ENCODE measurements at places on chromosomes 2 and 18.
A peak's percentile ranks its signal among the peaks of the same experiment; 100 is the strongest.

GRCh38 chr18:55762424-55762823 is 174.4 kb upstream of the TCF4 start:
- DNase-seq, result no peak

DNA sequence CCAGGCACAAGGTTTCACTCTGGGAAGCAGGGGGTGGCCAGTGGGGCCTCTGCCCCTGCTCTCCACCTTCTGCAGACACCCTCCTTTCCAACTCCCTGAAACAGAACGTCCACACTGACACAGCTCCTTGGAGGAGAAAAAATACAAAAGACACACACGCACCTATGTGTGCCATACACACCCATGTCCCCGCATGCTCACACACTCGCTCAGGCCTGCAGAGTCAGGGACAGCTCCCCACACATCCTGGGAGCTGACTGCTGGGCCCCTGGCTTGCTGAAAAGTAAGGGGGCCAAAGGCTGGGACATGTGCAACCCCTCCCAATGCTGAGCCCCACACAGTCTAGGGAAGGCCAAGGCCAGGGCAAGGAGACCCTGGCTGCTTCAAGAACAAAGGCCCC is 200.5 kb downstream of the TNS1 start:
- DNase-seq, result no peak

- DNase-seq, result no peak
Observed at GRCh38 chr2:112156152-112156986, 18.2 kb downstream of the FBLN7 start.

GRCh38 chr2:64858541-64859311 is 130.5 kb upstream of the SLC1A4 start:
- no peak for DNase-seq

GRCh38 chr18:3511980-3512379 is 62.0 kb downstream of the TGIF1 start:
- no peak for DNase-seq

DNA sequence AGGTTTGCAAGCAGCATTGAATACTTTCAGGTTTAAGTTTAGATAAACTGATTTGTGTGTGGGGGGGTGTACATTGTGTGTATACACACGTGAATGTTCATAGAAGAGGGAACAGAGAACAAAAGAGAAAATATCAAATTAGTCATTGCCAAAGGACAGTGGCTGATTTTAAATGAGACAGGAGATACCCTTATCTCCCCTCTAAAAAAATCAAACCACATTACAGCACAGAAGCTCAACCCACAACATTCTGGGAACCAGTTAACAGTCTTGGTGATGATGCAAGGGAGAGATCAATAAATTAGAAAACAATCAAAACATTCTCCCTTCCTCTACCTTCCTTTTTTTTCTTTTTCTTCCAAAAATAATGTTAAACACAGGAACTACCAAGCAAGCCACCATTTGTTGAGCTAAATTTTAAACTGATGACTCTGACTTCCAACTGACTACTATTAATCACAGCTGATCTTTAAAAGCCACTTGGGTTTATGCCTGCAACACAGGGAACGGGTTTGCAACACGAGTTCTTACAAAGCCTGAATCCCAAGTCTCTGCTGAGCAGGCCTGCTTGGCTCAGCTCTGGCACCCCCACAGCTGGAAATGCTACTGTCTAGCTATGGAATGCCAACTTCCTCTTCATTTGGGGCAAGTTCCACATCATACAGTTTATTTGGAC is 119.2 kb upstream of the ACVR1C start:
- no peak for DNase-seq

GRCh38 chr2:45888641-45889040 is 237.2 kb downstream of the PRKCE start:
- DNase-seq, result no peak

GRCh38 chr2:74328074-74328473 is 15.1 kb downstream of the SLC4A5 start:
- DNase-seq, result no peak

DNA sequence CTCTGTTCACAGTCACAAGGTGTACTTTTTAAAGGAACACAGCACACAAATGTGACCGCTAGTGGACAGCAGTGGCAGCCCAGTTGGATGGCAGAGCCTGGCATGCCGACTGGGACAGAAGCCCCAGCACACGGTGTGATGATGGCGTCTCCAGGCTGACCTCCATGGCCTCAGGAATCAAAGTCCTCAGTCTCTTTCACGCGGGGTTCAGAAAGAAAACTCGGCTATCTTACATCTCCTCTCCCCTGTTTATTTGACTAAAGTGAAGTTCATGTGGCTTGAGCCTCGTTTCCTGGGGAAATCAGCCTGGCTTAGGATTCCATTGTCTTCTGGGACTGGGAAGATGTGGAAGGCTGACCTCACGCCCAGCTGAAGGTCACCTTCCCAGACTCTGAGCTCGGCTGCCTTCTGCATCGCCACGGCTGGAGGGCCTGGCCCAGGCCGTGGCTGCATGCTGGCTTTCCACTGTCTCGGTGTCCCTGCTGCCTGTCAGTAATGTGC is 56.1 kb downstream of the ASAP2 start:
- no peak for DNase-seq

DNA sequence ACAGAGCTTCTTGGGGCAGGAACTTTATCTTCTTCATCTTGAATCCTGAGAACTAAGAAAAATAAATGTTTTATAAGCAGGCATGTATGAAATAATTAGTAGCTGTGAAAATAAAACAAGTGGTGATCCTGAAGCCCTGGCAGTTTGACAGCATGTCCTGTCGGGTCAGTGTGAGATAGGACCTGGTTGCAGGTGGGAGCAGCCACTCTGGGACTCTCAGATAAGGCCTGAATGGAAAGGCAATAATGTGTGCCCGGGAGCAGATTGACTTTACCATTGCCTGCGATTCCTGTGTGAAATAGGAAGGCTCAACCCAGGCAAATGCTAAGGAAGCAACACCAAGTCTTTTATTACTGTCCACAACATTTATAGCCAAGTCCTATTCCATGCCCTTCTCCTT is 132.4 kb downstream of the LYPD6B start:
- no peak for DNase-seq

- DNase-seq, result no peak
Observed at GRCh38 chr2:137872577-137872976, 91.7 kb upstream of the HNMT start.

DNA sequence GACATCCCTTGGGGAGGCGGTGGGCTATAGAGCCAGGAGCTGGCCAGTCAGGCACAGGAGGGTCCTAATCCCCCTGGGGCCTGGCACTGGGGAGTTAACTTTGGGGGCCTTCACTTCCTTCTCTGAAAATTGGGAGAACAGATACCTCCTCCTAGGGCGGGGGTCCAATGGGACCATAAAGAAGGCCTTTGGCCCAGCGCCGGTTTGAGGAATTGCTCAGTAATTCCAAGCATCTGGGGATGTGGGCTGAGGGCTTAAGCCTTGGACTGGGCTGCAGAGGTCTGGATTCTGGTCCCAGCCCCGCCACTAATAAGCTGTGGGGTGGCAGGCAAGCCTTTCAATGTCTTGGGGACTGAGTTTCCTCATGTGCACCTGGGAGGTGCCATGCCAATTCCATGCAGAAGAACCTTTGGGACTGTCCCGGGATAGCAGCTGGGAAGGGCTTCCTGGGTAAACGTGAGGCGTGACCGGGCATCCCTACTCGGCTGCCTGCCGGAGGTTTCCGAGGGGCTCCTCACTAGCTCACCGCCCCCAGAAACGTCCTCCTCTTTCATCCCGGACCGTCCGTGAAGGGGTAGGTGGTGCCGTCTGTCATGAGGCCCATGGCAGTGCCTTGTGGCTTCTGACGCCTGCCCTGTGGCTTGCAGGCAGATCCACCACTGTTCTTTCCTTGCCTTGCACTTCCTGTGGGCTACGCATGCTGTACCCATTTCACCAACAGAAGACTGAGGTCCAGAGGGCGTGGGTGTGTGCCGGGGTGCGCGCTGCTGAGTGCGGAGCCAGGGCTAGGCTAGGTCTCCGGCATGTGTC is 67.4 kb upstream of the HPCAL1 start:
- no peak for DNase-seq

GRCh38 chr2:20994130-20994529 is 49.7 kb downstream of the APOB start:
- no peak for DNase-seq

DNA sequence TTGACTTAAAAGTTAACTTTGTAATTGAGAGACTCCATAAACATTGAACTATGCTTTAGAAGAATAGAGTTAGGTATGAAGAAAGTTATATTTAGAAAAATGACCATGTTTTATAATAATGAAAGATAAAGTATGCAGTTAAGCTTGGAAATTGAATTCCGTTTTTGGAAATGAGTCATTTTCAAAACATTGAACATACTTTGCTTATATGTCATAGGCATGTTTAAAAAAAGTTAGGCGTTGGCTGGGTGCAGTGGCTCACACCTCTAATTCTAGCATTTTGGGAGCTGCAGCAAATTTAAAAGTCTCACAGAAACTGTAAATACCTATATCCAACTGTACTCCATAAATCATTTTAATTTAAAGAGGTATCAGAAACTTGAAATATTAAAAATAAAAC is 607.4 kb downstream of the CBLN2 start:
- no peak for DNase-seq

GRCh38 chr2:98013407-98014042 is 17.8 kb upstream of the TMEM131 start:
- DNase-seq, result no peak

DNA sequence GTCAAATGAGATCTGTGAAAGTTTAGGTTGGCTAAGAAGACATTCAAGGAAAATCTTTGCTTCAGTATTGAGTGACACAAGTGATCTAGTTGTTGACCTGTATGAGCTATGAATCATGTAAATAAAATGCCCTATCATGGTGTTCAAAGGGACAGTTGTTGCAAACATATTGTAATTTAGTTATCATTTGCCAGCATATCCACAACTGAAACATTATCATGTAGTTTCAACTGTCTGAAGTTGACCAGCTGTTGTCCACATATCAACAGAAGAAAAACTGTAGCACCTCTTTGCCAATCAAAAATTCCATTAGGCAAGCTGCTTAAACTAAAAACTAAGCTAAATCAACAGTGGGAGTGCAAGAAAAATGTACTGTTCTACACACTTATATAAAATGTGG is 527.1 kb upstream of the NRXN1 start:
- no peak for DNase-seq

DNA sequence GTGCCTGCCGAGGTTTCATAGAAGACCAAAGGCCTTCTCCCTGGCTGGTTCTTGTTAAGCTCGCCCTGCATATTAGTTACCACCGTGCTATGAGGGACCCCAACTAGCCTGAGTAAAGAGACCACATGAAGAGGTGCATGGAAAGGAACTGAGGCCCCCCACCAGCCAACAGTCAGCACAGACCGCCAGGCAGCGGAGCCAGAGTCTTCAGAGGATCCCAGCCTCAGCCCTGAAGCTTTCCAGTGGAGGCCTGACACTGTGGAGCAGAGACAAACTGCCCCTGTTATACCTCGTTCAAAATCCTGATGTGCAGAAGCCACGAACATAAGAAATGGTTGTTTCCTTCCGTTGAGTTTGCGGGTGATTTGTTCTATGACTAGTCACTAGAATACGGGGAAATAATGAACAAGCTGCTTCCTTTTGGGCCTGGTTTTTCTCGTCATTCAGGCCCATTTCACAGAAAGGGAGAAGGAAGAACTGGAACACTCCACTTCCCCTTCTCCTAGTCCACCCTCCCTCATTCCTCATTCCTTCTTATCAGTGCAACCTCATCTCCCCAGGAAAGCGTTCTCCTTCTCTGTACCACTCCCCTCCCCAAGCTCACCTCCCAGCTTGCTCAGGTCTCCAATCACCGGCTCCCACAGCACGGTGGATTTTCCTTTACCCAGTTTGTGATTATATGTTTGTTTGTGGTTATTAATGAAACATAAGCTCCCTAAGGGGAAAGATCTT is 3.0 kb upstream of the GLI2 start:
- DNase-seq, result no peak

- no peak for DNase-seq
Observed at GRCh38 chr18:7521226-7521856, 45.8 kb upstream of the PTPRM start.

GRCh38 chr18:33616556-33616955 is 38.5 kb downstream of the ASXL3 start:
- DNase-seq, result no peak

- no peak for DNase-seq
Observed at GRCh38 chr2:31469648-31470047, 55.1 kb upstream of the XDH start.

- peak; percentile 32 for DNase-seq
Observed at GRCh38 chr2:127164761-127165538, 55.1 kb downstream of the CYP27C1 start.

DNA sequence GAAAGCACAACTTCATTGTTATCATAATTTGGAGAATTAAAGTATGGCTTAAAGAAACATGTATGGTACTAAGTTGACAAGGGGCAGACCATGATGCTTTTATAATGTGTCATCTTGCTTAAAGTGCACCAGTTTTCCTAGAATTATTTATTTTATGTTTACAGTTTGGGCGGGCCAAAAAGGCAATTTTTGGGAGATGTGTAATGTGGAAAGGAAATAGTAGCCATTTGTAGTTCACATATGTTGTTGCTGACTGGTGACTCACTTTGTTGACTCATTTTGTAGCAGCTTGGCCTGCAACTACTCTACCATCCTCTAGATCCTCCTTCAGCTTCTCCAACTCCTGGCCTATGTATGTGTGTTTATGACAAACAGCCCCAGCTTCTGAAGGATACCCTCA is 7.7 kb downstream of the ZSCAN30 start:
- DNase-seq, result no peak

DNA sequence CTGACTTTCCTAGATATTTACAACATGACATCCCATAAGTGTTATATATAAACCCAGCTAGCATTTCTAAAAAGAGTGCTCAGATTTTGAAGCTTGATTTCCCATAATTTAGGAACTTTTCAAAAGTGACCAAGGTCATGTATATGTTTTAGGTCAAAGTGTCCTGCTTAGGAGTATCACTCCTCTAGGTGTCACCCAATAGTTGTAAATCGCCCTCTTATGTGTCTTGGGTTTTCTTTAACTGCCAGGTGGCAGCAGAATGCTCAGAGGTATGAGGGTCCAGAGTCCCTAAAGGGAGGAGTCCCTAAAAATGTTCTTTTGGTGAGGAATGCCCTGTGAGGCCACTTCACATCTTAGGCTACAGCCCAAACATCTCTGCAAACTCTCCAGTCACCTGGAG is 358.3 kb downstream of the CELF4 start:
- no peak for DNase-seq

- no peak for DNase-seq
Observed at GRCh38 chr18:417495-417894, 83.0 kb downstream of the COLEC12 start.

GRCh38 chr2:203191961-203192360 is 46.9 kb upstream of the CYP20A1 start:
- DNase-seq, result no peak

GRCh38 chr18:56853961-56854360 is 202.8 kb downstream of the WDR7 start:
- DNase-seq, result no peak

GRCh38 chr2:3480352-3481010 is 38.9 kb downstream of the ADI1 start:
- peak; percentile 16 for DNase-seq

GRCh38 chr2:240426845-240427721 is 8.4 kb upstream of the GPC1 start:
- no peak for DNase-seq

DNA sequence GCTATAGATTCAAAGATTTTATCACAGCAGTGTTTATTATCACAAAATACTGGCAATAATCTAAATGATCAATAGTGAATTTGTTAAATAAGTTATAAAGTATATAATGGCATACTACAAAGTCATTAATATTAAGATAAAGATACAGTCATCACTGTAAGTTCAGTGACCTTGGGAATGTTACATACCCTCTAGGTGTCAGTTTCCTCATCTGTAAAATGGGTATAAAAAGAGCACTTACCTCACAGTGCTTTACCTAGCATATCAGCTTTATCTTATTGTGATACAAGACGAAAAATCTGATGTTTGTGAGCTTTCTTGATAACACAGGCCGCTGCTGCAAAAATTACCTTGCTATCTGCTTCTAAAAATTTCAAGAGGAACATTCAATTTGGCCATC is 112.2 kb downstream of the TMEM247 start:
- DNase-seq, result no peak
